Sciatic nerve (tissue), 2 donors: ENCODE measurements at places on chromosomes 11 and 22.
A peak's percentile ranks its signal among the peaks of the same experiment; 100 is the strongest.

- no peak for DNase-seq
Observed at GRCh38 chr11:111949519-111950426, 12.6 kb downstream of the DIXDC1 start.

- DNase-seq, result peak; percentile 50
Observed at GRCh38 chr22:49352361-49353169, 475.1 kb downstream of the BRD1 start.

DNA sequence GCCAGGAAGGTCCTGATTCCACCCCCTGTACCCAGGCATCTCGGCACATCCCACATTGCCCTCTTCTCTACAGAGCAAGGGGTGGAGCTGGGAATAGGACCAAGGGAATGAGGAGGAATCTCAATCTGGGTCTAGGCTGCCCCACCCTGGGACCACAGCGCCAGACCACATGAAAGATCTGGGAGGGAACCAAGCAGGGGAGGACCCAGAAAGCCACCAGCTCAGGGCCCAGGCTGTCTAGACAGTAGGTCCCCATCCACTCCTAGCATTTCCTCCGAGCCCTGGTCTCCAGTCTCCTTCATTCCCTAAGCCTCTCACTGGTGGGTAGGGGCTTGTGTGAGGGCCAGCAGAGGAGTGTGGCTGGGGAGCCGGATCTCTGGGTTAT lies 11.6 kb downstream of the PHLDB1 start:
- DNase-seq, result no peak

GRCh38 chr11:36333468-36333867 lies 37.4 kb downstream of the PRR5L start:
- DNase-seq, result no peak

DNA sequence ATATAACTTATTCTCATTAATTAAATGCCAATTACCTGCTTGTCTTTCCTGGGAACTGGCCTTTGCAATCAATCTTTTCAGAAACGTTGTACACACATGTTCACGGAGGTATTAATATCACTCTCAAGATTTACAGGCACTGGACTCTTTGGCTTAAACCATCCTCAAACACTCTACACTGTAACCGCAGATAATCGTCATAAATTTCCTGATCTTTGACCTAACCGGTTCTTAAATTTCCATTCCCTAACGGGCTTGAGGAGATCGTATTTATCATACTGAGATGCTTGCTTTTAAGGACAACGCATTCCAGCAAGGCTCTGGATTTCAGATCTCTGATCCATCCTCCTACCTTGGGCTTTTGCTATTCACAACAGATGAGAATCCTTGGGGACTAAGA lies 72.8 kb downstream of the ARL14EP start:
- no peak for DNase-seq

DNA sequence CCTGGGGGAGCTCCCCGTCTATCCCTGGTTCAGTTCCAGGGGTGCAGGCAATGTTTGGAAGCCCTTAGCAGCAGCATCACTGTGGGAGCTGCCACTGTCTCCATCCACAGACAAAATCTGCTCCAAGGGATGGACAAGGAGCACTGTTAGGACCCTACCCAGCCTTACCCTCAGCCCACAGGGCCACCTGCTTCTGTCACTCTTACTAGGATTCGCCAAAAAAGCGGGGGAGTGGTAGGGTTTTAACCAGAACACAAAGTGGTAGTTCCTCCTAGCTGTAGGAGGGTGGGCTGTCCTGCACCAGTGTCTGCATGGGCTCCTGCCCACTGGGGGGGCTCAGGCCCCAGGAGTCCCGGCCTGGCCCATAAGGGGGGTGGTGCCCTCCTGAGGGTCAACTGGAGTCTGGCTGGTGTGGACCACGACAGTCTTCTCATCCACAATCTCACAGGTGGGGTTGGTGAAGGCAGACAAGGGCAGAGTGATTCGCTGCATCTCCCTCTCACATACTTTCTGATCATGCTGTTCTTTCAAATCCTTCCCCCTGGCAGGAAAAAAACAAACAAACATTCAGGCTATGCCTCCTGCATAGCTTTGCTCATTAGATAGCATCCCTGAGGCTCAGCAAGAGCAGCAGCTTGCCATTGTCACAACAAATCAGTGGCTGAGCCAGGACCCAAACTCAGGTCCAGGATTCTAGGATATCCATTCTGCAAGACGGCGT lies 9.4 kb downstream of the PIK3IP1 start:
- DNase-seq, result no peak

DNA sequence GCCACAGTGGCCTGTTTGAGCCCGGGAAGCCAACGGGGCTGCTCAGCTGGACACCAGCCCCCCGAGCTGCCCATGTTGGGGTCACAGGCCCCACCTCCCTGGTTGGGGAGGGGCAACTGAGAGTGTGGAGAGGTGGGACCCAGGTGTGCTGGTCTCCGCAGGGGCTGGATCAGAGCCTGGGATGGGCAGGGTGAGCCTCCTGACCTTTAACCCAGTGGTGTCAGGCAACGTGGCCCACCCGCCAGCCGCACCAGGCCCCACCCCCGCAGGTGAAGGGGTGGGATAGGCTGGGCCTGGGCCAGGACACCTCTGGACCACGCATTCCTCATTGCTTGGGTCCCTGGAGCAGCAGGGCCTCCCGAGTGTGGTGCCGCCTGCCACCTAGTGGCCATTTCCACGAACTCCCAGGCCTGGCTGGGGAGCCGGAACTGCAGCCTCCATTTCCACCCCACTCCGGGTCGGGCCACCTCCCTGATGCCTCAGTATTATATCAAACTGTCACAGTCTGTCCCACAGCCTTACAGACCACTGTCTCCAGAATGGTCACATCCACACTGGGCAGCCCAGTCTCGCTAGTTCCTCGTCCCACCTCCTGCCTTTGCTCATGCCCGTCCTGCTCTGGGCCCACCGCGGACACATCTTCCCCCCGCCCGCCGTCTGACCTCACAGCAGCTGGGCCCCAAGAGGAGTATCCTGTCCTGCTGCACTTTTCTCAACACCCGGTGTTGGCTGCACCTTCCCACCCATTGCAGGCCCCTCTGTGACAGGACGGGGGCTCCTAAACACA lies 13.3 kb upstream of the PPP6R3 start:
- DNase-seq, result peak; percentile 90

DNA sequence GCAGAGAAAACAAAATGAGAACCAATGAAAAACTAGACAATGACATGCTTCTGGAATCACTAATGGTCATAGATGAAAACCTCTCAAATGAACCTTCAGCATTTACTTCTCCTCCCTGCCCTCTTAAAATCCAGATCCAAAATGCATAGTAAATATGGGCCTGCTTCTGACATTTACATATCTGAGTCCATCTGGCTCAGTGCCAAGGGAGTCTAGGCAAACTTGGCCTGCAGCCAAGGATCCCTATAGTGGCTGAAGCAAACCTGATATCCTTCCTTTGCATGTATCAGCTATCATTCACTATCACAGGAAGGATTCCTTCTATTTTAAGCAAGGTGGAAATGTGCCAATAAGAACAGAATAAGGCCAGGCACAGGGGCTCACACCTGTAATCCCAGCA lies 104.8 kb downstream of the C11orf58 start:
- DNase-seq, result no peak

DNA sequence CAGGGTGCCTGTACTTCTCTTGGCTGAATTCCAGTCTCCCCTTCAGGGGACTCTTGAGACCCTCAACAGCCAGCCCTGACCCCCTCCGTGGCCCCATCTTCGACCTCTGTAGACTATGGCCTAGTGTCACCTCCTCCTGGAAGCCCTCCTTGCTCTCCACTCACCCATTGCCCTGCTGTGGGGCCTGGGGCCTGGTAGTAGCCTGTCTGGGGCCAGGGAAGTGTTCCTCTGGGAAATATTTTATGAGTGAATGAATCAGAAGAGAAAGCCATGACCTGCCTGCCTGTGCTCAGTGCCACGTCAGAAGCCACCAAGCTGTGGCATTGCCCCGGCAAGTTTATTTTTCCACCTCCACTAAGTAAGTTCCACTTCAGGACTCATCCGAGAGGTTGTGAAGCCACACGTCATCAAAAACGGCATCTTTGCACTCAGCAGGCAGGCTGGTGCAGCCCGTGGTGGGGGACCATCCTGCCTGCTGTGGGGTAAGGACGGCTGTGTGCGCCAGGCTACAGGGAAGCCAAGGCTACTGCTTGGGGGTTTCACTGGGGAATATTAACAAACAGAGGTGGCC lies 59.6 kb upstream of the PPARA start:
- DNase-seq, result no peak

DNA sequence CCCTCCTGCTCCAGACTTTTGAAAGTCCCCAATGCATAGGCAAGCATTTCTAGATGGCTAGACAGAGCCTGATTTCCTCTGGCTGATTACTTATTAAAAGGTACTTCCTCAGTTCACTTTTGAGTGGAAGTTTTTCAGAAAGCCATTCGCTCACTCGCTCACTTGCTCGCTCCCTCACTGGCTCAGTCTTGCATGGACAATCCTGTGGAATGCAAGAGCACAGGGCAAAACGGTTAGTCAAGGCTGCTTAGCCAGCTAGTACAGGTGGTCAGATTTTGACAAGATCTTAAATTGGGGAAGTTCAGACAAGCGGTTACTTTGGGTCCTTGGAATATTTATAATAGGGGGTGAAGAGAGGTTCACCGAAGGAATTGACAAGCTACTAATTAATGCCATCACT lies 101.0 kb downstream of the ARL14EP start:
- no peak for DNase-seq

GRCh38 chr22:49345896-49346295 lies 481.8 kb downstream of the BRD1 start:
- DNase-seq, result no peak

GRCh38 chr11:75268626-75269366 lies 28.2 kb downstream of the TPBGL start:
- DNase-seq, result peak; percentile 54

DNA sequence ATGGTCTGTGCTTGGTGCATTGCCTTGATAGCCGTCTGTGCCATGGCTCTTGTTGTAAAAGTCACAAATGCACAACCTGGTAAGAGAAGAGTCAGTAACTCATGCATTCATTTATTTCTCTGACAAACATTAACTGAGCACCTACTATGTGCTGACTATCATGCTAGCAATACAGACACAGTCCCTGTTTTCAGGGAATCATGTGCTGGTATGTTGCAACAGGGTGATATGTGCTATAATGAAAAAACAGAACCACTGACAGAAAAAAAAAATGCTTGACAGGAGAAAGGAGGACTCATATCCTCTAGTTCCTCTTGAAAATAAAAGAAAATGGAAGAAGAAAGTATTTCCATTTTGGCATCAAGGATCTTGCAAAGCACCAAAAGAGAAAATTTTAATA lies 34.5 kb upstream of the RAPSN start:
- no peak for DNase-seq

DNA sequence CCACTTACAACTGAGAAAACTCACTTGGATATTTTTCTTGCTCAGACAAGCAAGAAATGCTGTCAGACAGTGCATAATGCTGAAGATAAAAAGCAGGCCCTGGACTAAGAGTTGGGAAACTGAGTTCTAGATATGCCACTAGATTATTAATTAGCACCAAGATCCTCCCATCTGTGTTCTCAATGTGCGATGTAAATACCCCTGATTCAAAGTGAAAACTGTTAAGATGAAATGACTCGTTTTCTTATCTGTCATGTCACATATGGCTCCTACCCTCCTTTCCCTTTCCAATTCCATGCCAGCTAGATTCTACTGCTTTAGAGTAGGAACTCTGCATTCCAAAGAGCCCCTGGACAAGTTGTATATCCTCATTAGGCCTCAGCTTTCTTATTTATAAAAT lies 88.9 kb upstream of the CLNS1A start:
- DNase-seq, result no peak

- peak; percentile 37 for DNase-seq
Observed at GRCh38 chr22:48949375-48950149, 878.1 kb downstream of the BRD1 start.

- no peak for DNase-seq
Observed at GRCh38 chr11:73151416-73151815, 9.3 kb upstream of the FCHSD2 start.

GRCh38 chr11:94934362-94934761 lies 39.0 kb downstream of the CWC15 start:
- no peak for DNase-seq

- DNase-seq, result no peak
Observed at GRCh38 chr11:117462864-117463247, 135.2 kb downstream of the CEP164 start.

DNA sequence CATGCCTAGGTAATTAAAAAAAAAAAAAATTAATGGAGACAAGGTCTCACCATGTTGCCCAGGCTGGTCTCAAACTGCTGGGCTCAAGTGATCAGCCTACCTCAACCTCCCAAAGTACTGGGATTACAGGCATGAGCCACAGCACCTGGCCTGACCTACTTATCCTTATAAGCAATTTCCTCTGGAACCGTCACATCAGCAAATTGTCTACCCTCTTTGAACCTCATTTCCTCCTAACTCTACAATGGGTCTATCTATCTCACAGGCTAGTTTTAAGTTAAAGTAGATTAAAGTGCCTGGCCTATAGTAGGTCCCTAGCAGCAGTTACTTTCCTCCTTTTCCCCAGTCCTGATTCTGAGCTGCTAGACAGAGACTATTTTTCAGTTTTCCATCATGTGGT lies 43.5 kb downstream of the THAP12 start:
- no peak for DNase-seq

- no peak for DNase-seq
Observed at GRCh38 chr11:71176812-71177211, 75.6 kb downstream of the SHANK2 start.

DNA sequence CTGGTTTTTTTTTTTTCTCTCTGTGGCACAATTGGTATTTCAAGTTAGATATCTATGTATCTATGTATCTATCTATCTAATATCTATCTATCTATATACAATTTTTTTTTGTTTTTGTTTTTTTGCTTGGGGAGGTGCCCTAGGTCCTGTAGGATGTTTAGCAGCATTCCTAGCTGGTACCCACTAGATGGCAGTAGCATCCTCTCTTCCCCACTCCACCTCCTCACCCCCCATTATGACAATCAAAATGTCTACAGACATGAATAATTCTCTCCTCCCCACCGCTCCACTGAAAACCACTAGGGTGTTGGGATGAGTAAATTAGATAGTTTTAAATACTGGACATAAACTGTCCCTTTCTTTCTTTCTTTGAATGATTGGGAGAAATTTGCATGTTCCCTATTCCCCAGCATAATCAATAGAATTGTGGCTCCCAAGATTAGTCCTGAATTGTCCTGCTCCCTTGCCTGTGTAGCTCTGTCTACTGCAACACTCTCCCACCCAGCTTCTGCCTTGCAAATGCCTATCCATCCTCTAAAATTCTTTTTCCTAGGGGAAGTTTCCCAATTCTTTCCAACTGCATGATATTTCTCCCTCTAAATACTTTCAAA lies 1152.4 kb downstream of the LRRC4C start:
- no peak for DNase-seq

GRCh38 chr11:33585586-33586209 lies 114.9 kb downstream of the C11orf91 start:
- no peak for DNase-seq

GRCh38 chr11:13135385-13136271 lies 126.5 kb downstream of the RASSF10 start:
- no peak for DNase-seq

- no peak for DNase-seq
Observed at GRCh38 chr11:130427581-130428315, 661 bp downstream of the ADAMTS8 start.

DNA sequence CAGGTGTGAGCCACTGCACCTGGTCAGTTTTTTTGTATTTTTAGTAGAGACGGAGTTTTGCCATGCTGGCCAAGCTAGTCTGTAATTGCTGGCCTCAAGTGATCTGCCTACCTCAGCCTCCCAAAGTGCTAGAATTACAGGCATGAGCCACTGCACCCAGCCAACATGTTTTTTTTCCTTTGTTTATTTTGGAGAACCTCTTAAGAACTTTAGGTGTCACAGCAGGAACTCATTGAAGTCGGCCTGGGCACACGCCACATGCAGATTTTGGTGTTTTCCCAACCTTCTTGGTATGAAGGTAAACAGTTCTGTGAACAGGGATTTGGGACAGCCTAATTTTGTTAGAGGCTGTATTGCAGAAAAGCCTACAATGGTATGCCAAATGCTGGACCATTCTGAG lies 9.4 kb downstream of the DIXDC1 start:
- no peak for DNase-seq
